ENCODE measurements at places on chromosomes 16 and 17.

GRCh38 chr17:48051706-48052486, 3.7 kb downstream of the NFE2L1 start:
- peak; percentile 46 for DNase-seq

DNA sequence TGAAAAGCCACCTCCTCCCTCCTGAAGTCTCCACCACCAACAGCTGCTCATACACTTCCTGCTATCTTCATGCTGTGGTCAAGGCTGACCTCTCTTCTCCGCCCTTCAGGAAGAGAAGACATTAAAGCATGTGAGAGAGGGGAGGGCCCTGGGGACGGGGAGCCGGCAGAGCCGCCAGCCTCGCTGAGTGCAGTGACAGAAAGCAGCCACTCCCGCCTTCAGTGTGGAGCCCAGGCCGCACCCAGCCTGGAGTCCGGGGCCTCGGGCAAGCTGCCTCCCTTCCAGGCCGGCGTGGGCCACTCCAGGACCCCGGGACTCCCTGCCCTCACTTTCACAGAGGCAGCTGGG, 94.7 kb upstream of the TNRC6C start:
- no peak for DNase-seq

GRCh38 chr17:69159418-69159817, 17.7 kb upstream of the ABCA6 start:
- DNase-seq: no peak

GRCh38 chr16:10660950-10661635, 33.6 kb downstream of the TEKT5 start:
- no peak for DNase-seq

DNA sequence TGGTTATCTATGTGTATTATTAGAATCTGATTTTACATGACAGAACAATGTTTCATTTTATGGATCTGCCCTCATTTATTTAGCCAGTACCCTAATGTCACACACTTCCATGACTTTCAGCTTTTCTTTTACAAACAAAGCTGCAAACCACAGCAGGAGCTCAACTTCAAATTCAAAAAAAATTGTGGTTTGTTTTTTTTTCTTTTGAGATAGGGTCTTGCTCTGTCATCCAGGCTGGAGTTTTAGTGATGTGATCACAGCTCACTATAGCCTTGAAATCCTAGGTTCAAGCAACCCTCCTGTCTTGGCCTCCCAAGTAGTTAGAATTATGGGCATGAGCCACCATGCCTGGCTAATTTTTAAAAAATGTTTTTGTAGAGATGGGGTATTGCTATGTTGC, 8.2 kb upstream of the MPRIP start:
- DNase-seq: no peak

DNA sequence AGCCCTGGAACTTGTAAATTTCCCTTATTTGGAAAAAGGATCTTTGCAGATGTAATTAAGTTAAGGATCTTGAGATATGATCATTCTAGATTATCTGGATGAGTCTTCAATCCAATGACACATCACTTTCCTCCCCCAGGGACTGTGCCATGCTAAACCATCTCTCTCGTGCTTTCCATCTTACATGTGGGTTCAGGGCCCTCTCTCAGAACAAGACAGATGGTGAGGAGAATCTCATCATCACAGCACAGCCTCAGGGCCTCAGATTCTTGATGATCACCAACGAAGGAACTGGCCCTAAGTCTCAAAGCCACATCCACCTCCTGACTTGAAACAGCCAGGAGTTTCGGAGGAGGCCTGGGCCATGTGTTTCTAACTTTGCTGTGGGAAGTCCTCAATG, 78.7 kb downstream of the LITAF start:
- no peak for DNase-seq

DNA sequence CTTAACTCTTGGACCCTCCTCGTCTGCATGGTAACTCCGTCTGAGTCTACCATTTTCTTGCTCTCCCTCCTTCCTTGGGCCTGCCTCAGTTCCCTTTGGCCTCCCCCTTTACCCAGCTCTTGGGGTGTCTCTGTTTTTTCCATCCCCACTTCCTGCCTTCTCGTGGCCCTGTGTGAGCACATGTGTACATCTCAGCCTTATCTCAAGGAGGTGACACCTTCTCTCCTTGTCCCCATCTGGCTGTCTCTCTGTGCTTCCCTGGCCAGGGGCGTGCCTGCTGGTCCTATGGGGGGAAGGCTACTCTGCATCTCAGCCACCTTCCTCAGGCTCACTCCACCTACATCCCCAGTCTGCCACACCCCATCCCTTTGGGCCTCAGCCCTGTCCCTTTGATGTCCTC, 6.6 kb downstream of the CTF1 start:
- no peak for DNase-seq

DNA sequence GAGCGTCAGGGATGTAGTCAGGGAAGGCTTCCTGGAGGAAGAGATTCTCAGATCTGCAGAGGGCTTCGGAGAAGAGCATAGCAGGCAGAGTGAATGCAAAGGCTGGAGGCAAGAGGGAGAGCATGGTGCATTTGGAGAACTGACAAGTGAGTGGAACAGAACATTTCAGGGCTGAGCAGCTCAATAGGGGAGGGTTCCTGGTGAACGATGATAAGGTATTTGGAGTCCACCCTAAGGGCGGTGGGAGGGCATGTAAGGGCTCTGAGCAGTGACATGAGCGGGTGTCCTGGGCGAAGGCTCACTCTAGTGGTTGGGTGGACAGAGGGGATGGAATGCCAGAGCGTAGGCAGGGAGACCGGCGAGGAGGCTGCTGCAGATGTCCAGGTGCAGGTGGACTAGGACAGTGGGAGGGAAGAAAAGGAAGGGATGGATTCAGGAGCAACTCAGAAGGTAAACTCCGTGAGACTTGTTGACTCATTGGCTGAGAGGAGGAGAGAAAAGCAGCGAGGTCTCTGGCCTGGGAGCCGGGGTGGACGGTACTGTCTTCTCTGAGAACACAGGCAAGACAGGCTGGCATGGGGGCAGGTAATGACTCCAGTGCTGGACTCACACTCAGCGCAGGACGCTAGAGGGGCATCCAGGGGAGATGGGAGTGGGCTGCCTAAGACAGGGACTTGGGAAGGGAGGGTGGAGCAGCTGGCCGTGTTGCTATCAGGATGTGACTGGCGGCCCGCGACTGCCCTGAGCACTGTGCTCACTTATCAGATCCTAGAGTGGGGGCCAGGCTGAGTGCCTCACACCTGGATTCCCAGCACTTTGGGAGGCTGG, 1.4 kb upstream of the PITPNA start:
- peak; percentile 88 for DNase-seq

- no peak for DNase-seq
These were observed 1.1 kb downstream of the NOXO1 start for GRCh38 chr16:1980030-1980769.

GRCh38 chr17:75133001-75133400, 1.5 kb upstream of the NT5C start:
- no peak for DNase-seq

DNA sequence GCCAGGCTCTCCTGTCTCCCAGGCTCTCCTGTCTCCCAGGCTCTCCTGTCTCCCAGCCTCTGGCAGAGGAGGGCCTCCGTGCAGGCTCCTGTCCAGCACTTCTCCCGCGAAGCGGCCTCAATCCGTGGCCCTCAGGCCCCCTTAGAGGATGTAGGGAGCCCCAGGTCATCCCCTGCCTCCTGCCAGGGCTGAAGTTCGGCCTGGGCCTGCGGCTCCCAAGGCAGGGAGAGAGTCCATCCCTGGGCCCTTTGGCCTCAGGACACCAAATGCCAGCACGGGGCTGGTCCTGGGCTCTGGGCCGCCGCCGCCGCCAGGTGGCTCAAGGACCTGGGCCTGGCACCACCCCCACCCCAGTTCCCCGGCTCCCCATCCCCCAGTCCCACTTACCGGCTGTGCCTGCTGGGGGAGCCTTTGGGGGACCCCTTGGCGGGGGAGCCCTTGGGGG, 370 bp downstream of the EVPL start:
- no peak for DNase-seq

DNA sequence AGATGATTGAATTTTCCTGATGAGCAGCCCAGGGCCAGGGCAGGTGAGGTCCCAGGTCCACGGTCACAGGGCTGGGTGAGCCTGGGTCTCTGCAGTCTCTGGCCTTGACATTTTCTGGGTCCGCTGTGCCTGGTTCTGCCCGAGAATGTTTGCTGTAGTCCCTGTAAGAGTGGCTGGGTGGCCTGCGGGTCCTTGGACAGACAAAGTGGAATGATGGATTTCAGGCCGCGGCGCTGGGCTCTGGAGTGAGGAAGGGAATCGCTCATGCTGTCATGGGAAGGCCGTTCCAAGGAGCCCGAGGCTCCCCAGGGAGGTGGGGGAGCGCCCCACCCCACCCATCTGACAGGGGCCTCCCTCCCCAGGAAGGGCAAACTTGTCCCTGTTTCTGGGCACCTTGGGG, 153.5 kb upstream of the CIBAR2 start:
- no peak for DNase-seq

- no peak for DNase-seq
These were observed 66.0 kb downstream of the RAP1GAP2 start for GRCh38 chr17:2862197-2862596.

DNA sequence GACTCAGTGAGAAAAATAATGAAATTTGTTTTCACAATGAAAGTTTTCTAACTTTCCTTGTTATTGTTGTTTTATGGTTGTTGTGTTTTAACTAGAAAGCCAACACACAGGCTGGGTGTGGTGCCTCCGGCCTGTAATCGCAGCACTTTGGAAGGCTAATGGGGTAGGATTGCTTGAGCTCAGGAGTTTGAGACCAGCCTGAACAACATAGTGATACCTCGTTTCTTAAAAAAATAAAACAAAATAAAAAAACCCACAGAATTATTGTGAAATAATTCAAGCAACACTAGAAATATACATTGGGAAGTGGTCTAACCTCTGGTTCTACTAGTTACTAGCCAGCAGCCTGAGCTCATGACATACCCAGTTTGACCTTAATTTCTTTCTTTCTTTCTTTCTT, 630 bp downstream of the MILR1 start:
- no peak for DNase-seq

DNA sequence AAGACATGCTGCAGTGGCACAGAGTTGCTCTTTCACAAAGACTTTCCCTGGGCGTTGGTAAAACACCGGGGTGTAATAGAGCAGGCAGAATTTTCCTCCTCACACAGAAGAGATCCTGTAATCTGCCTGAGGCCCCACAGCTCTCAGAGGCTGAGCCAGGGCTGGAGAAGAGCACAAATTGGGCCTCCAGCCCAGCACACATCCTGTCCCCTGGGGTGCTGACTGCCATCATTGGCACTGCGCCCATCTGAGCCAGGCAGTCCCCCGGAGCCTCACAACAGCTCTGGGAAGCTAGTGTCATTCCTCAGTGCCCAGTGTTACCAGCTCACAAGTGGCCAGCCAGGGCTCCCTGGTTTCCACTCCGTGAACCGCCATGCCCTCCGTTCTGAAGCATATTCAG, 119.4 kb downstream of the SOCS1 start:
- DNase-seq: no peak

GRCh38 chr16:24935336-24935735, 79.8 kb downstream of the ARHGAP17 start:
- no peak for DNase-seq

DNA sequence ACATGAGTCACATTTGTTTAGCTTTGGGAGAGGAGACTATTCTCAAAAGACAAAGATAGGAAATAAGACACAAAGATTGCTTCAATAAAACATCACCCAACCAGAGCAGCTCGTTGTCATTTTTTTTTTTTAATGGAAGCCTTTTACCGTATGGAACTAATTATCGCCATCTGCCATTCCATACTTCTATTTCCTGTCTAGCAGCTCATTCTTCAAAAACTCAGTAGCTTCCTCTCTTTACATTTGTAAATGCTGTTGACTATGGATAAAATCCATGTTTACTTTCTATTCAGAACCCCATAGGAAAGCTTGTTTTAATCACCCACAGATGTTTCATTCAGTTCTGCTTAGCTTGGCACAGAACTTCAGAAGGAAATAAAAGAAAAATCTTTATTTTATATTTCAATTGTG, 110.0 kb upstream of the PSMD7 start:
- DNase-seq: no peak

- DNase-seq: no peak
These were observed 363 bp downstream of the KARS1 start for GRCh38 chr16:75647112-75647491.
